ENCODE measurements at places on chromosomes 4 and X.

DNA sequence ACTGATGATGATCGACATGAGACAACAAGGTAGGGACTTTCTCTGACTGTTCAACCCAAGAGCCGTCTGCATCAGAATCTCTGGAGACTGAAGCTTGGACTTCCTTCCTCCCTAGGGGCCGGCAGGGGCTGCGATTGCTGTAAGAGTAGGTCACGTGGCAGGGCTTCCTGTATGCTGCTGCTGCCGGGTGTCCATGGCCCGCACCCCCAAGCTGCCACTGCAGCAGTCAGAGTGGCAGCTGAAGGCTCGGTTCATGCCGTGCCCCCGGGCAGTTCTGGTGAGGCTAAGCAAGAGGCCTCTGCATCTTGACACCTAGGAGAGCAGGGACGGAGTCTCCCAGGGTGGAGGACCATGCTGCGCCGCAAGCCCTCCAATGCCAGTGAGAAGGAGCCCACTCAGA, at the start of gene SASH3:
Gene SASH3 (plus strand): TSS at position 203 of the 400 bp plus-strand sequence. CDS start 149 bp downstream, at position 352.
- DNase-seq: peak; percentile 48

DNA sequence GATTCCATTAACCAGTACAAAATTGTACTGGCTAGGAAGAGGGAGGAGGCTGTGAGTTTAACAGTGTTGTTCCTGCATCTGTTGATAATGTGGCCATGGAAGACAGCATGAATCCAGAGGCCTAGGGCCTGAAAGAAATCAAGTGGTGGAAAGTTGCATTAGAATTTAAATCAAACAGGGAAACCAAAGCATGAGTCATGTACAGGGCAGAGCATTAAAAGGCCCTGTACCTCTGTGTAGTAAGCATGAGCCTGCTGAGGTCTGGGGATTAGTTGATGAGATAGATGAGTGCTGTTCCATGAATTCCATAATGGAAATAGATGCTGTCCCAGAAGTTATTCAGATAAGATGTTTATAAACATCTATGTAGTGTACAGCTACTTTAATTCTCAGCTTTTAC, 58.3 kb downstream of the MID1IP1 start:
- no peak for DNase-seq

DNA sequence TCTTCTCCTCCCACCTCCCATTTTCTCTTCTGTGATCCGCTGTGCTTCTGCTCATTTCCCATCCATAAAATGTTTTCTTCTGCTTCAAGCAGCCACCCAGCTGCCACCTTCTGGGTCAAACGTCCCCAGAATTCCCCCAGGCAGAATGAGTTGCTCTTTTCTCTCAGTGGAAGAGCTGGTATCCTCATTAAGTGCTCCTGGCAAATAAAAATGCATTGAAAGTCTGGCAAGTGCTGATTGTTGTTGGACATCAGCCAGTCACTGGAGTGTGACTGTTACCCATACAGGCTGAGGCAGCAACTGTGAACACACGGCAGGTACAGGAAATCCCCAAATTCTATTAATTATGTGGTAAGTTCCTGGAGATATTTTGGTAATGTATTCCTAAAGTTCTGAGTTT, 52.6 kb downstream of the LIMCH1 start:
- no peak for DNase-seq

- DNase-seq: no peak
Observed at GRCh38 chr4:37678624-37679023, 7.6 kb downstream of the RELL1 start.

DNA sequence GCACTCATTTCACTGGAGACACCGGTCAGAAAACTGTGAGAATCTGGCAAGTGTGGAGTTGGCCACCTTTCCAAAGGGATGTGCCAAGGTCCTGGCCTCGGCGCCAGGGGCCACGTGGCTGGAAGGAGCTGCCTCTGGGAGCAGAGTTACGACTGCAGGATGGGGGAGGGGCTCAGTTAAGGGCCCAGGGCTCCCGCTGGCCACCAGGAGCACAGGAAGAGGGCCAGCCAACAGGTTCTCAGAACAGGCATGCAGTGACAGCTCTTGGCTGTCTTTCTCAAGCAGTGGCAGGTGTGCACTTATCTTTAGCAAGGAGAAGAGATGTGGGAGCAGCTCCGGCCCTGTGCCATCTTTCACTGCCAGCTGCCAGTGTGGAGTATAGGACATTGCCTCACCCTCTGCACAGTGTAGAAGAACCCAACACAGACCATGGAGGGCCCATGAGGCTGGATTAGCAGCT, 115.9 kb upstream of the RBPJ start:
- DNase-seq: no peak

- no peak for DNase-seq
Observed at GRCh38 chr4:19583827-19584569, 667.7 kb upstream of the SLIT2 start.

- DNase-seq: no peak
Observed at GRCh38 chr4:154005171-154005520, 216.3 kb upstream of the SFRP2 start.

GRCh38 chr4:138405934-138406567, 163.9 kb upstream of the SLC7A11 start:
- DNase-seq: no peak

GRCh38 chr4:184228056-184228705, 10.5 kb upstream of the ENPP6 start:
- no peak for DNase-seq

GRCh38 chr4:773214-773613, 52.7 kb downstream of the CPLX1 start:
- DNase-seq: no peak

DNA sequence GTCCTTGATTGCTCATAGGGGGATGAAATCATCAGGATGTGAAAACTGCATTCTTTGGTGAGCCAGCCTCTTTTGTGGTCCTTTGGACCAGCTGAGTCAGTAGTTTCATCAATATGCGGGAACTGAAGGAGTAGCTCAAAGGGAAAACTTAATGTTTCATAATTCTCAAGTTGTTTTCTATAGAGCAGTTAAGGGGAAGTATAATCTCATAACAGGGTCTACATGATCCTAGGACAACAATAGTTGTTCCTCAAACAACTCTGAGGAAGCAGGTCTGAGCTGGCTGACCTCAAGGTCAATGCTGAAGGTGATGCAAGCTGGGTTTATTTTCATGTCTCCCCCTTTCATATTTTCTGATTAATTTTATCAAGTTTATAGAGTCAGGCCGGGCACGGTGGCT, 36.1 kb upstream of the IRF2 start:
- no peak for DNase-seq

- DNase-seq: no peak
Observed at GRCh38 chrX:133723930-133724329, 261.5 kb downstream of the GPC3 start.

GRCh38 chrX:55546956-55547355, 57.3 kb upstream of the USP51 start:
- no peak for DNase-seq

GRCh38 chrX:119899125-119899524, 3.4 kb downstream of the AKAP14 start:
- no peak for DNase-seq

DNA sequence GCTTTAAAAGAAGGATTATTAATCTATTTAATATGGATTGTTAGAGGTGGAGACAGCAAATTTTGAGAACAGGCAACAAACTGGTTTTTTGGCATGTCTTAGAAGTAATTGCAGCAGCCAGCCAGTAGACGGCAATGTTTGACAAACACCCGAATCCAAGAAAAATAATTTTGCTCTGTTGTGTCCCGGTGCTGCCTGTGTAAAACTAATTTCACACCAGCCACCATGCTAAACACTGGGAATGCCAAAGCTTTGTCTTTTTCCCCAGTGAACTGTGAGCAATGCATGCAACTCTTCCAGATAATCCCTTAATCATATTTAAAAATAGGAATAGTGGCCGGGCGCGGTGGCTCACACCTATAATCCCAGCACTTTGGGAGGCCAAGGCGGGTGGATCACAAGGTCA, 25.9 kb downstream of the SMIM31 start:
- no peak for DNase-seq

DNA sequence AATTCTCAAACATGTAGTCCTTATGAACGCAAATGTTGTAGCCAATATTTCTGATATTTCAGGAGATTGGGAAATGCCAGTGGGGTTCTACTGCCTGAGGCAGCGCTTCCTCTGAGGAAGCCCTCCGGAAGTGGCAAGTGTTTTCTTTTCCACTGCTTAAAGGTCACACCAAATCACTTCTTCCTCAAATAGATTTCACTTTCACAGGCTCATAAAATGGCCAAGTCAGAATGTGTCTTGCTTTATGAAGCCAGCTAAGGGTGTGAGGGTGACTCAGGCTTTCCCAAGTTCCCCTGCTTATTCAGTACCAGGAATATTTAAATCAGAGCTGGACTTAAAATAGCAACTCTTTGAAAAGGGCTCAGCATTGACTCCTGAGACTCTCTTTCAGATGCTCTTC, 514.2 kb upstream of the DIPK2B start:
- DNase-seq: no peak

DNA sequence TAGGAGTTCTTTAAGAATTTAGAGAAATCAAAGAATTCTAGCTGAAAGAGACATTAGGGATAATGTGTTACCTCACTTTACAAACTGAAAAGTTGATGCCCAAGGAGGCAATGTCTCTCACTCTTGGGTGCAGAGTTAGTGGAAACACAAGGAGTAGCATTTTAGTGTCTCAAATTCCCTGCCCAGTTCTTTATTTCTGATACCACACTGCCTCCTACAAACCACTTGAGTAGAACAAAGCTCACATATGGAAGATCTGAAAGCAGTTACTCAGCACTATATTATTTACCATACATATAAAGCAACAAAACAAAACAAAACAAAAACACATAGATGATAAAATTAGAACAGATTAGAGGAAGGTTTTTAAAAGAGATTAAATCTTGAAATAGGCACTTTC, 124.2 kb downstream of the REELD1 start:
- no peak for DNase-seq

DNA sequence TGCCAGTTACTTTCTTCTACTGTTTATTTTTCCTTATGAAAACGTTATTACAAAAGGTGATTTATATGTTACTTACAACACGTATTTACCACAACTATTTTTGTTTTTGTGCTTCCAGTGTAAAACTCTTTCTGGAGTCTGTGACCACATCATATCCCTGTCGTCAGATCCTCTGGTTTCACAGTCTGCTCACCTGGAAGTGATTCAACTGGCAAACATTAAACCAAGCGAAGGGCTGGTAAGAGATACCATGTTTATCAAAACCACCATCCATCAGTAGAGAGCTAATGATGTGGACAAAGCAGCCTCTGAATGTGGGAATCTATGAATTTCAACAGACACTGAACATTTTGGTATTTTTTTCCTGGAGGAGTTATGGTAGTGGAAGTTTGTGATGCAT, 116.1 kb downstream of the CNKSR2 start:
- no peak for DNase-seq

GRCh38 chrX:68940601-68941000, 111.8 kb downstream of the EFNB1 start:
- no peak for DNase-seq

- DNase-seq: no peak
Observed at GRCh38 chr4:8215001-8215427, 15.9 kb downstream of the SH3TC1 start.

- no peak for DNase-seq
Observed at GRCh38 chr4:114026447-114026846, 47.0 kb upstream of the ARSJ start.

DNA sequence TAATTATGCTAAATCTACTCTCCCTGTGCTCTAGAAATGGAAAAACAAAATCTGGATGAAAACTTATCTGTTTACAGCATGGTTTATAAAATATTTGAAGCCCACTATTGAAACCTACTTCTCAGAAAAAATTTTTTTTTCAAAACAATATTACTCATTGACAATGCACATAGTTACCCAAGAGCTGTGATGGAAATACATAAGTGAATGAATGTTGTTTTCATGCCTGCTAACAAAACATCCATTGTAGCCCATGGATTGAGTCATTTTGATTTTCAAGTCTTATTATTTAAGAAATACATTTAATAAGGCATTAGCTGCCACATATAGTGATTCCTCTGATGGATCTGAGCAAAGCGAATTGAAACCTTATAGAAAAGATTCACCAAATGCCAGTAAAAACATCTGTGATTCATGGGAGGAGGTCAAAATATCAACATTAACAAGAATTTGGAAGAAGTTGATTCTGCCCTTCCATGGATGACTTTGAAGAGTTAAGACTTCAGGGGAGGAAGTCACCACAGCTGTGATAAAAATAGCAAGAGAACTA, 144.7 kb upstream of the HHIP start:
- no peak for DNase-seq

DNA sequence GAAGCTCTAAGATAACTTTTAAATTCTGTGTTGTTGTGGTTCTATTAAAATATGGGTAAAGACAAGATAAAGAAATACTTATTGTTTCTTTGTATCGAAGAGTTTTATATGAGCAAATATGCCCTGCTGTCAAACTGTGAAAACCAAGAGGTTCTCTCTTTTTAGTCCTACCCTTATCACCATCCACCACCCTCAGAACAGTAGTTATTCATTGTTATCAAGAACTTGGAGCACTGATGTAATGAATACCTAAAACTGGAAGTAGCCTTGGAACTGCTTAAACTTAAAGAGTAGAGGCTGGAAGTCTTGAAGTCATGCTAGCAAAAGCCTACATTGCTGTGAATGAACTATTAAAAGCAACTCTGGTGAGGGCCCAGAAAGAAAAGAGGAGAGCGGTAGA, 9.2 kb downstream of the PIR start:
- DNase-seq: no peak

DNA sequence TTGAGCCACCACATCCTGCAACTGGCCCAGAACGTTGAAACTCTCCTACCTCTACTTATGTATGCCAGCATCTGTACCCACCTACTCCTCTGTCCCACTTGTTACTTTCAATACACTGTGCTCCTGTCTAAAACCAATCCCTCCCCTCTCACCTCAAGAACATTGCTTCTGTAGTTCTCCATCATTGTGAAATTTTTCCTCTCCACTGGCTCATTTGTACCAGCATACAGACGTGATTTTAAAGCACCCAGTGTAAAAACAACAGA, 25.5 kb upstream of the USO1 start:
- no peak for DNase-seq

- no peak for DNase-seq
Observed at GRCh38 chr4:158597879-158598596, 73.6 kb downstream of the C4orf46 start.

DNA sequence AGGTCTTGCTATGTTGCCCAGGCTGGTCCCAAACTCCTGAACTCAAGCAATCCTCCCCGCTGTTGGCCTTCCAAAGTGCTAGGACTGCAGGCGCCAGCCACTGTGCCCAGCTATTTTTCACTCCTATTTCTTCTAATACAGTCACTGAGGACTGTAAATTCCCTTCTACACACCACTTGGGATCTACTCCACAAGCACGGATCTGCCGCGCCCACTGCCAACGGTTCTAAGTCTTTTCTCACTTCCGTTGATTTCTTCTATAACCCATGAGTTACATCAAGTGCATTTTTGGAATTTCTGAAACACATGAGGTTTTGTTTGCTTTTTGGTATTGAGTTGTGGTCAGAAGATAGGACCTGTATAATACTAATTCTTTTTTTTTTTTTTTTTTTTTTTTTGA, 48.6 kb downstream of the FAM53A start:
- DNase-seq: no peak

DNA sequence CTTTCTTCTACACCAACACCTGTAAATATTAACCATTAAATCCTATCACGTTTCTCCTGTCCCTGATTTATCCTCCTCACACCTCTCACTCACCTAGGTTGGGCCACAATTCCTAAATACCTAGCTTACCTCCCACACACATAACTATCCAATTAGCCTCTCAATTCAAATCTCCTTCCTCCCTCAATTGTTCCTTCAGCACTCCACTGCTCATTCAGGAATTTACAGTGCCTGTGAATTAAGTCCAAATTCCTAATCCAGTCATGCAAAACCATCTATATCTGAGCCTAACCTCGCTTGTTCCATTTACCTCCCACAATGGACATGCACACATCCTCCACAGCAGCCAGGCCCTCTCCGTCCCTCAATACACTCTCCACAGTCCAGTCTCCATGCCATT, 17.5 kb downstream of the ANXA5 start:
- no peak for DNase-seq

Data from stimulated activated CD8-positive, alpha-beta memory T cell treated with anti-CD3 and anti-CD28 coated beads, Interleukin-2, amount 100 ng/mL, for 48 hours (primary cell).